ENCODE measurements at places on chromosomes 5 and 9.

DNA sequence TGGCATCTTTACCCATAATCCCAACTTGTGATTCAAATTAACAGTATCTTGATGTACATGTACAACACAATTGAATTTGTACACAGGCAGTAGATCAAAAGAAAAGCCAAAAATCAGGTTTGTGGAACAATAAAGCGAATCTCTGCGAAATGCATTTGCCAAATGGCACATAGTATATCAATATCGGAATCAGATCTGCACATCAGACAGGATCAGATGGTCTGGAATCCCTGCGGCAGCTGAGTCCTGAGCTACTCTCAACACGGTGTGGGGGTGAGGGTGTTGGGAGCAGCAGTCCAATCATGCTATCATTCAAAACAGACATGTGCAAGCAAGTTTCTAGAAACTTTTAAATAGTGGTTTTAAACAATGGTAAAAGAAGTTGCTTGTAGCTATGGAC is 358.3 kb downstream of the SEMA5A start:
- DNase-seq: no peak

DNA sequence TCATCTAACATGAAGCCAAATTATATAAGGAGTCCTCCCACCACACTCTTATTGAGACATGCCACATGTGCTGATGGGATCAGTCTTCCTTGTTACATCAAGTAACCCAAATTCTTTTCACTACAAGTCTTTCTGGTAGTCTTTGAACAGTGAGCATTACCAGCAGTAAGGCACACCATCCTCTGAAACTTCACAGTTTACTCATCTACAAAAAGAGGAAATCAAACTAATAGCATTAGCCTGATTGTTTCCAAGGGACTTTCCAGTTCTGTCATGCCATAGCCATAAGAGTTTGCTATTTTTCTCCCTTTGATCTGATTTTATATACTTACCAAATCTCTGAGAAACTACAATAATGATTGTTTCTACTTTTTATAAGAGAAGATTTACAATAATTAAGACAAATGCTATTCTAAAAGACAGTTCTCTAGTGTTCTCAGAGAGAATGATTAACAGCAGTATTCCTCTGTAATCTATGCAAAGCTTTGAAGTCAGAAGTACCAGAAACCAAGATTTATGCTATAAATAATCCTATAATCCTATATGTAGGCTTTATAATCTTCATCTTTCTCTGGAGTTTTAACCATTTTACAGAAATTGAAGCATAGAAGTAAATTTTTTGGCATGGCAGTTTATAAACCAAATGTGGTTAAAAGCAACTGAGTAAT is 166.2 kb upstream of the ACO1 start:
- no peak for DNase-seq

- peak; percentile 7 for DNase-seq
Observed at GRCh38 chr5:61563401-61563800, 231.3 kb downstream of the ZSWIM6 start.

GRCh38 chr5:89954916-89955315 is 454.6 kb downstream of the CETN3 start:
- no peak for DNase-seq

DNA sequence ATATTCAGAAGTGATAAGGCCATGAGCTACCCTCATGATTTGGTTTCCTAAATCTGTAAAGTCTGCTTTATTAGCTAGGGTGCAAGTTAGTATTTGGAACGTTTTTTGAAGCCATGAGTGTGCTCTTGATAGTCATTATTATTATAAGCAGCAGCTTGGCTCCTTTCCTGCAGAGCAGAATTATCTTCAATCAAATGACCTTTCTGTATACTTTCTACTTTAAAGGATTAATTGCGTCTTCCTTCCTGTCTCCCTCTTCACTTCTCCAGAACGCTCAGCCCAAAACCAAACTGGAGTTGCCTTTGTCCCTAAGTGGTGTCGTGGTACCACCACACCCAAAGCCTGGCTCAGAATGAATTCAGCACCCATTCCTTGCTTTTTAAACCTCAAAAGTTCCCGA is 211.3 kb downstream of the ARHGAP26 start:
- no peak for DNase-seq

GRCh38 chr9:116905171-116905588 is 218.1 kb downstream of the TRIM32 start:
- no peak for DNase-seq

GRCh38 chr5:181217803-181218062 is 5.3 kb upstream of the TRIM41 start:
- peak; percentile 70 for DNase-seq

DNA sequence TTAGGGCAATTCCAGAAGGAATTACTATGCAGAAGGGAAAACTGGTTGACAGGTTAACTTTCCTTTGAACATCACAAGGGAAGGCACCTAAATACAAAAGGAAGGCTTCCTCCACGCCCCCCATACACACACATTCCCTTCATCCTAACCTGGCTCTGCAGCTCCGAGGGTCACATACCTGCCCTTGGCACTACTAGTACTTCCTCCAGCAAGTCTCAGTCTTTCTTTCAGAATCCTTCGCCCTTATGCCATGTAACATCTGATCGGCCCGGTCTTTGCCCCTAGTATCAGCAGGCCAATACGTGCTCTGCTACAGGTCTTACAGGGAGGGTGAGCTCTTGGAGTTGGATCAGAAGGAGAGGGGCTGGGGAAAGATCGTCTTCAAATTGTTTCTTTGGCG is 1.6 kb upstream of the MARCHF6 start:
- DNase-seq: no peak

DNA sequence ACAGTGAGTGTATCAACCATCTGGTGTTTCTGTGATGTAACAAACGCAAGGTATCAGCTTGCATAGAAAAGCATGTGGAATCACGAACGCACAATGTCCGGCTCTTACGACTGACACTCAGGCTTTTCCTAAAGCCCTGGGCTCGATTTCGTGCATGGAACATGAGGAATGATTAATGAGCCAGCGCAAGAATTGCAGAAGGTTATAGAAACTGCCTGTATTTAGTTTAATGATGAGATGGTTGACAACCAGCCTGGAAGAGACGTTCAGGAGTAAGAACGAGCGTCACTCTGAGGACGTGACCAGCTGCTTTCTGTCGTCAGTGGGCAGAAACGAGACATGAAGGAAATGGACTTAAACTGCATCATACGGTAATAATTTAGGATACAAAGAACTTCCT is 497.6 kb downstream of the IRX1 start:
- no peak for DNase-seq

DNA sequence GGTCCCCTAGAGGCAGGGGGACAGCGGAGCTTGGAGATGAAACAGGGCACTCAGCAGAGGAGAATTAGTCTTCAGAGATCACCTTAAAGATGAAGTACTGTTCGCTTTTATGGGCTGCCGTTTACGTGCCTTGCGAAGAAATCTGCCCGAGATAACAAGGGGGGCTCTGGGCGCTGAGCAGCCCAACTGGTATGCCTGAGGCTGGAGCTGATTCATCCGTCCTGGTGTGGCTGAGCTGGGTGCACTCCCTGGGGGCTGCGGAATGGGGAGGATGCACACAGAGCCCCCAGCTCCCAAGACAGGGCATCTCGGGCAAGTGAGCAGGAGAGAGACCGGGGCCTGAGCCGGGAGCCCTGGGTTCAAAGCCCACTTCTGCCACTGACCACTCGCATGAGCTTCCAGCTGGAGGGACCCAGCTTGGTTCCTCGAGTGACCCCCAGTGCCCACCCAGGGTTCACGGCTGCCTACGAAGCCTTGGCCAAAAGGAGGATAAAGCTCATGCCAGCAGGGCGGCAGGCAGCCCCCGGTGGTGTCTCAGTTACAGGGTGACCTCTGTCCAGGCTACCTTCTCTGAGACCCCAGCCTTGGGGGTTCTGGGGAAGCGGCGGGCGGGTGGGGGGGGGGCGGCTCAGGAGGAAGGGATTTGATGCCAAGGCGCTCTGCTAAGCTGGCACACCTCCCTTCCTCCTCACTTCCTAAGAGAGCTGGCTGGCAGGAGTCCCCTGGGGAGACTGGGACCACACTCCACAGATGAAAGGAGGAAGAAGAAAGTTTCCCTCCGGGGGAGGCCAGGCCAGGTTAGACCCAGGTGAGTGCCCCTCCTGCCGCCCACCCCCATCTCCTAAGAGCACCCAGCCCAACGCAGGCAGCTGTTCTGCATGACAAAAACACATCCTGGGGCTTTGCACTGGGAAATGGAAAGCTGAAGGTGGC is 5.7 kb downstream of the FIBCD1 start:
- no peak for DNase-seq

DNA sequence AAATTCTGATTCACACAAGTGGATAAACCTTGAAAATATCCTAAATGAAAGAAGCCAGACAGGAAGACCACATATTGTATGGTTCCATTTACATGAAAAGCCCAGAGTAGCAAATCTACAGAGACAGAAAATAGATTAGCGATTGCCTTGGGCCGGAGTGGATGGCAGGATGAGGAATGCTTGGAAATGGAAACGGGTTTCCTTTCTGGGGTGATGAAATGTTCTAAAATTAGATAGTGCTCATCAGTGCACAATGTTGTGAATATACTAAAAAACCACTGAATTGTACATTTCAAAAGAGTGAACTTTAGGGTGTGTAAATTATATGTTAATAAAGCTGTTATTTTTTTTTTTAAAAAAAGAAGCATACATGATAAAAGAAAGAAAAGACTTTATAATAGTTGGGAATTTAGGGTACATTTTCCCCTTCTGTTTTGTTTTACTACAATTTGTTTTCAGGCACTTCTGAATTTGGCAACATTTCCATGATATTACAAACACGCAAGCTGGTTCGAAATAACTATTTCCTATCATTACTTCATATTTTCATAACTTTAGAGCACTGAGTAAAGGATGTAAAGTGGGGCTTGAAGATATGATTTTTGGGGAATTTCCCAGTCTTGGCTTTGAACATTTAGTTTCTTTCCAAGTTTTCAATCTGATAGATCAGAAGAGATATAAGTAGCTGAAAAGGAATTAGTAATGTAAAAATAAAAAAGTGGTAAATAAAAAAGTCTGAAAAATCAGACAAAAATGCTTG is 23.9 kb downstream of the SLC35A4 start:
- DNase-seq: no peak

DNA sequence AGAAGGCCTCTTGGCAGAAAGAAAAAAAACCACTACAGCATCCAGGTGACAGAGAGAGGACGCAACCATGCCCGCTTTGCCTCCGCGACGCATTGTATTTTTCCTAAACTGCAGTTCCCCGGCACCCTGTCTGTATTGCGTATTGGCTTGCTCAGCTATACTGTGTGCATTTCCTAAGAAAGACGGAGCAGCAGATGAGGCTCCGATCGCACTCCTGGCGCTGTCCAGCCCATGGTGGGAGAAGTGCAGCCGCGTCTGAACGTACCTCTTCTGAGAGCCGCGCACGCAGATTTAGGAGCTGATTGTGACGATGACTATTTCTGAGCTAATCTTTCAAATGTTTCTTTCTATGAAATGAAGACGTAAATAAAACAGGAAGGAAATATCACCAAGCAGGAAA is 366.5 kb downstream of the IRX1 start:
- no peak for DNase-seq

- DNase-seq: peak; percentile 63
Observed at GRCh38 chr9:108776920-108777639, 78.7 kb downstream of the ACTL7B start.

GRCh38 chr9:124099860-124100259 is 88.3 kb downstream of the LHX2 start:
- DNase-seq: no peak

GRCh38 chr5:45252978-45253377 is 443.2 kb downstream of the HCN1 start:
- no peak for DNase-seq

GRCh38 chr5:23740029-23740428 is 232.6 kb downstream of the PRDM9 start:
- DNase-seq: no peak

DNA sequence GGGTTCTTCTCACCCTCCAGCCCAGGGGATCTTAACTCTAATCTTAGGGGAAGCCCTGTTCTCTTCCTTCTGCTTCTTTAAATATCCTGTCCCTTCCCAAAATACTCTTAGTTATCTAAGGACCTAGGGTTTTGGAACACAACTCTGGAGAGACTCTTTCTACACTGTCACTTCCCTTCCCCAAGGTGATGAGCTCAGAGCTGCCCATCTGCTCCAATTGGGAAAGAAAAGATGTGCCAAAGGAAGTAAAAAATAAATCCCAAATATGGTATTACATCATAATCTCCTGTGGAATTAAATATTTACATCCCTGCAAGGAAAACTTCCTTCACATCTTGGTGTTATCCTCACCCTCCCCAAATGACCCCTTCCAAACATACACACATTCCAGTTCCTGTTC is 291.2 kb downstream of the EPB41L4A start:
- DNase-seq: no peak

- no peak for DNase-seq
Observed at GRCh38 chr9:26159575-26160392, 481.5 kb upstream of the TUSC1 start.

DNA sequence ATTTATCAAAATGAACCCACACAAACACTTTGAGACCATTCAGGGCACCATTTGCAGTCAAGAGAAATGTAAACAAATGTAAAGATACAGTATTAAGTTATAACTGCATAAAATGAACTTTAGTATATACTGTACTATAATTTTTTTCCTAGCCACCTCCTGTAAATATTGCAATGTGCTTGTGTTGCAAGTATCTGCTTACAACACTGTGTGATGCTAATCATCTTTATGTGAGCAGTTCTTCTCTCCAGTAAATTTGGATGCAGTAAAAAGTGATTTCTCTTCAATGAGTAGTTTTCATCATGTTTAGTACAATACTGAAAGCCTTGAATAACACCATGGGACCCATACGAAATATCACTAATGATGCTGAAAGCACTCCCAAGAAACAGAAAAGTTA is 9.4 kb downstream of the G3BP1 start:
- DNase-seq: no peak

DNA sequence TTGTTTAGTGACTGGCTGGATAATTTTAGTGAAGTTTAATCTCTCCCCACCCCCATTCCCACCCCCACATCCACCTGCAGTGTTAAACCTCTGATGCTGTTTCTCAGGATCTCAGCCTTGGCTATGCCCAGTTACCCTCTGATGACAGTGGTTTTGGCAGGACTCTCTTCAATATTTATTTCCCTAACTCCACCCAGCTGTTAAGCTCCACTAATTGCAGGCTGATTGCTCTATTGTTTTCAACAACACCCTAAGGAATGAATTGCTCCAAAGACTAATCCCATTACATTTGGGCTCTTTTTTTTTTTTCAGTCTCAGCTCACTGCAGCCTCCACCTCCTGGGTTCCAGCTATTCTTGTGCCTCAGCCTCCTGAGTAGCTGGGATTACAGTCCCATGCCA is 46.3 kb downstream of the PHAX start:
- DNase-seq: no peak

- DNase-seq: no peak
Observed at GRCh38 chr5:126998201-126998631, 32.1 kb downstream of the MARCHF3 start.

- no peak for DNase-seq
Observed at GRCh38 chr9:4356306-4356705, 56.4 kb upstream of the GLIS3 start.

DNA sequence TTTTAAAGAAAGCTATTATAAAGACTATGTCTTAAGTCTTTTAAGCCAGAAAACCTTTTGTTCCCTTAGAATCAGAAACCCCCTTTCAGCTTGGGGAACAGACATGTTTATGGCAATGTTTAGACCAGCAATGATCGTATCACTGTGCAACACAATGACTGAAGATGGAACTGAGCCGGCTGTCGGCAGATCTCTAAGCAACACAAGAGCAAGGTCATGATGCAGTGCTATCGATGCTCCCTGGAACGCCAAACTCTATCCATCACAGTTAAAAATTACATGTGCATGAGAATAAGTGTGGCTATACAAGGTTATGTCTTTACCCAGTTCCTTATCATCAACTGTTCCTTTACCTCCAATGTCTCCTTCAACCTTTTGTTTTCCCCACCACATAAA is 1.8 kb upstream of the RNF44 start:
- DNase-seq: no peak
